ENCODE measurements at places on chromosomes 12 and 14.

DNA sequence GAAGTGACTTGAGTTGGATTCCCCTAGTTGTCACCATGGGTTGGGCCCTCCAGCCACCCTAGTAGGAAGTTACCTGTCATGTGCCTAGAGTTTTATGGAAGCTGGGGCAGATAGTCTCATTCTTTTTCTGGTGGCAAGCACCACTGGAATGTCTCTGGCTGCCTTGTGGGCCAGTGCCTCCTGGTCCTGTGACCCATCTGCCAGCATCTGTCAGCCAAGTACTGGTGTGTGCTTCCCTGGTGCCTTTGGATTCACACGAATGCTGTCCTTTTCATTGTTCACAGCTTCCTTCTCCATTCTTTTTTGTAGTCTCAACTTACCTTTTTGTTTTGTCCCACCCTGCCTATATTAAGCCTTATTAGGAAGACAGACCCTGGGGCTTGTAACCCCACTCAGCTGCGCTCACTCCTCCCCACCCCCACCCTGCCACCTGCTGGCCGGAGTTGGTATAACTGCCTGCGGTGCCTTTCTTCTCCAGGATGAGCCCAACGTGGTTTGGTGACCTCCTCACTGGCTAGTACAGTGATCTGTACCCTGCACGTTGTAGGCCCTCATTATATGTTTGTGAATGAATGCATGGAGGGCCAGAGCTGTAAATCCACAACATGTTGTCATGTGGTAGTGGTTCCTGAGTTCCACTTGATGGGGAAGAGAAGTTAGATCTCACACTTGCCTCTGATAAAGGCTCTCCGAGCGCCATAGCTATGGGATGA lies 125.7 kb downstream of the TSPAN9 start:
- DNase-seq, result peak; percentile 46

- peak; percentile 82 for DNase-seq
Observed at GRCh38 chr14:100067971-100068959, 3.0 kb downstream of the EVL start.

- no peak for DNase-seq
Observed at GRCh38 chr14:101733211-101733610, 28.3 kb upstream of the PPP2R5C start.

DNA sequence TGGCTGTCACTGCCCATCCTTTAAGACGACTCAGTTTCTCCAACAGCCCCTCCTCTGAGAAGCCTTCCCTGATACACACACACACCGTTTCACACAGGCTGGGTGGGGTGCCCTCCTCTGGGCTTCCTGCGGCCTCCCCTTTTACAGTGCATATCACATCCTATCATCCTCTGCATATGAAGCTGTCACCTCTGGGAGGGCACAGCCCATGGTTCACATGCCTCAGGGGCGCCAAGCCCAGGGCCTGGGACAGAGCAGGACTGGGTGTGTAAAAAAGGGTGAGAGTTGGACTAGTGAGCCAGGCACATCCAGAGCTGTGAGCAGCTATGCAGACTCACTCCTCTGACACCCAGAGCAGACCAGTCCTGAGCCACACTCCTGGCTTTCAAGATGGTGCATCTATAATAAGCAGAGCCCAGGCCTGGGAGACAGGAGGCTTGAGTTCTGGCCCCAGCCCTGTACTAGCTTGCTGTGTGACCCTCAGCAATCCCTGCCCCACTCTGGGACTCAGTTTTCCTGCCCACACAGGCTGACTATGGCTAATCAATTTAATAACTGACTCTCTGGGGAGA lies 62.6 kb downstream of the LGMN start:
- no peak for DNase-seq

- no peak for DNase-seq
Observed at GRCh38 chr12:52166672-52167071, 25.1 kb downstream of the KRT80 start.

DNA sequence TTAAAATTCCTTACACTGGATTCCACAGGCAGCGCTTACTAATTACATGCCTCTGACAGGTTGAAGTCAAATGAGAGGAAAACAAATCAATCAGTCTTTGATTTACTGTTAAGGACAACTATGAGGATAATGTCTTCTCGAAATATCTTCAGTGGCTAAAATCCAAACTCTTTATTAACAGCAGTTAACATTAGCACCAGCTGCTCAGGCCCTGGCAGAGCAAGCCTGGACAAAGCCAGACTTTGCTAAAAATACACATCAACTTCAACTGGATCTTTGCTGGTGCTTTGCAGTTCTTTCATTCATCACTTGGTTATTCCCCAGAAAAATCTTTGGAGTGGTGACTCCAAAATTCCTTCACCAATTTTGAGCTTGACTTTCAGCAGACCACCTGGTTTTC lies 98.7 kb downstream of the HECTD4 start:
- no peak for DNase-seq

GRCh38 chr12:6774499-6775062 lies 2.3 kb downstream of the LAG3 start:
- DNase-seq, result no peak

- no peak for DNase-seq
Observed at GRCh38 chr12:116697305-116697704, 40.6 kb downstream of the SPRING1 start.

- no peak for DNase-seq
Observed at GRCh38 chr12:92226071-92226661, 80.5 kb upstream of the BTG1 start.

DNA sequence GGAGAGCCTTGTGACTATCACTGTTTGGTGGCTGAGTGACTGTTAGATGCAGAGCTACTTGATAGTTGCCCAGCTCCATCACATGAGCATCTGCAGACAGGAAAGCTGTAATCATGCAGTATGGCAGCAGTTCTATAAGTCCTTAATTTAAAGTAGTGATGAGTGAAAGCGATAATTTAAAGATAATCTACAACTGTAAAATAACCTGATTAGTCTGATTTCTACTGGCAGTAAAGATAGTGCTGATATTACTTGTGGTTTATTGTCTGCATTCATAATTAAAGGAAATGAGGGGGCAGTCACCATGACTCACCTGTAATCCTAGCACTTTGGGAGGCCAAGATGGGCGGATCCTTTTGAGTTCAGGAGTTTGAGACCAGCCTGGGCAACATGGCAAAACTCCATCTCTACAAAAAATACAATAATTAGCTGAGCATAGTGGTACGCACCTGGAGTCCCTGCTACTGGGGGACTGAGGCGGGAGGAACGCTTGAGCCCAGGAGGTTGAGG lies 41.2 kb upstream of the PLEKHD1 start:
- DNase-seq, result no peak

DNA sequence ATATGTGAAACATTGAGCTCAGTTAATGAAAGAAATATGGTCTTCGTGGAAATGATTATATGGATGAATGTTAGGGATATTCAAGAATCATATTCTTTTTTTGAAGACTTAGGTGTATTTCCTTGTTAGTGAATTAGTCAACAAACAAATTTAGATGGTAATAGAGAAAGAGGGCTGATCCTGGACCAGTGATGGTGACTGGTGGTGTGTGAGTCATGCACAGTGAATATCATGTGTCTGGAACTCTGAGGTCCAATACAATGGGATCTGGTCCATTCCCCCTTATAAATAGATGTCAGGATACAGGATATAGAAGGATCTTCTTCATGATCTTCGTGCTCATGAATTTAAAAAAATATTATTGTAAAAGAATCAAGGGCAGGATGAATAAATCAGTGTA lies 64.4 kb upstream of the RTL1 start:
- no peak for DNase-seq

DNA sequence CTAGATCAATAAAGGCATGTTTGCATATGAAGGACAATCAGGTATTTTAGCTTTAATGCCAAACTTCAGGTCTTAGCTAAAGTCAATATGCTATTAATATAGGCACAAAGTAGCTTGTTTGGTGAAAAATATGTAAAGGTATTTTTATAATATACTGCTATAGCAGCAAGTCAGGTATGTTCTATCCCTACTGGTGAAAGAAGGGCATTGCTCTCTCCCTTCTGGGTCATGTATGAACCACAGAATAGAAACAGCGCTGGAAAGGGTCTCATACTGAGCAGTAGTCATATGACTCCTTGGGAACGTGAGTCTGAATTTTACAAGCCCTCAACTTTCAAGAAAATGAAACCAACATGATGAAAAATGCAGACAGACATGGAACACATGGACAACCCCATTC lies 314.6 kb downstream of the GRIN2B start:
- no peak for DNase-seq

GRCh38 chr12:68356060-68356695 lies 24.0 kb upstream of the MDM1 start:
- DNase-seq, result no peak

GRCh38 chr14:104078031-104078455 lies 7.5 kb upstream of the ASPG start:
- peak; percentile 77 for DNase-seq

DNA sequence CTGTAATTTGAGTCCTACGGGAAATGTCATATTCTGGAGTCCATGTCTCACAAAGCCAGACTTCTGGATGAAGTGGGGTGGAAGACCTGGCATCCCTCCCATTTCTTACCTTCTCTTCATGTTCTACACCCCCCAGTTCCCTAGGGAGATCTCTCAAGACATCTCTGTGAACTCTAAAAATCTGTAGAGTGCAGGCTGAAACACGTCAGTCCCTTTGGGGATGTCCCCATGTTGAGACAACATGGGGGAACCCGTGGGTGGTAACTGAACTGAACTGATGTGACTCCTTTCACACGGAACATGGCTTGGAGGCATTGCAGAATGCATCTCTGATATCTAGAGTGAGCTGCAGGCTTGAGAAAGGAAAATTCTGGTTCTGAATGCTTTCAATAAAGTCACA lies 15.2 kb downstream of the SERPINA12 start:
- DNase-seq, result no peak

- DNase-seq, result no peak
Observed at GRCh38 chr14:75334549-75335051, 56.0 kb downstream of the FOS start.

DNA sequence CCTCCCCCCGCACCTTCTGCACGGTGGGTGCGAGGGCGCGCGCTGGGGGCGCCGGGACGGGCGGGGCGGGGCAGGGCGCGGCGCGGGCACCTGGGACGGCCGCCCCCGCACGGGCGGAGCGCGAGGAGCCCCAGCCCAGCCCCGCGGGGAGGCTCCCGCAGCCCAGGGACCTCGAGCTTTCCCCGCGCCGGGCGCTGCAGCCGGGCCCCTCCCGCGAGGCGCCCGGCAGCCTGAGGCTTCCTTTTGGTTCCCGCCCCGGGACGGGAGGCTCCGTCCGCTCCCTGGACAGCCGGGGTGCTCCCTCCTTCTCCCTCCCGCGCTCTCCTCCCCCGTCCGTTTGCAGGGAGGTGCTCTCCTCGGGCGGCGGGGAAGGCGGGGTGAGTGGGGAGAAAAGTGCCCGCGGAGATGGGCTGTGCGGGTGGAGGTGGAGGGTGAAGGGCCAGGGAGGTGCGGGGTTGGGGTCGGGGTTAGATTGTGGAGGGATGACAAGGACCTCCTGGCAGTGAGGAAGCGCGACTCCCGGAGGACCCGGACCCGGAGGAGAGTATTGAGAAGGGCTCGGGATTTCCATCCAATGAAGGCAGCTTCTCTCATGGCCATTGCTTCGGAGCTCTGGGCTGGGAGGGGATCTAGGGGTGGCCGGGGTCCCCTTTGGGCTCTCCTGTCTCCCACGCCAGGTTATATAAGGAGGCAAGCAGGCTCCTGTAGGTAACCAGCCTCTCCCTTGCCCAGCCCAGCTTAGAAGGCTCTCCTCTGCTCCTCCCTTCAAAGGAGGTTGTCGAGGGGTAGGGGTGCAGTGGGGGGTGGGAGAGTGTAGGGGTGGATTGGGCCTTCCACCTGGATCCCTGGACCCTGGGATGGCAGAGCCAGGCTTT lies 645 bp downstream of the JDP2 start:
- DNase-seq, result peak; percentile 6

DNA sequence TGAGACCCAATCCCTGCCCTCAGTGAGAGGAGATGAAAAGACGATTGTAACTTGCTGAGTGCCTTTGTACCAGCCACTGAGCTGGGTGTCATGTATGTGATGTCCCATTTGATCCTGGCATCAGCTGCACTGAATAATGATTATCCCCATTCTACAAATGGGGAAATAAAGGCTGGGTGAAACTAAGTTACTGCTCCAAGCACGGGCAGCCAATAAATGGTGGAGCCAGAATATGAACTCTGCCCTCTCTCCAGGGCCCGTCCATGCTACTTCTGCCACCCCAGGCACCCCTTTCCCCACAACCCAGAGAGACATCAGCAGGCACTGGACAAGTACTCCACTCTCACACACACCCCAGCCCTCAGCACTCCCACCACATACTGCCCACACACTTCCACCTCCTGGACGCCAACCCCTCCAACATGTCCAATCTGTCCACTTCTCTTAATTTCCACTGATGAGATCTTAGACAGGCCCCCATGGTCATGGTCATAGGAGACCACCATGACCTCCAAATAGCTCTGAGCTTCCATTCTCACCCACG lies 115.8 kb downstream of the DICER1 start:
- DNase-seq, result no peak

- DNase-seq, result peak; percentile 47
Observed at GRCh38 chr12:70366581-70367257, 629 bp downstream of the KCNMB4 start.

DNA sequence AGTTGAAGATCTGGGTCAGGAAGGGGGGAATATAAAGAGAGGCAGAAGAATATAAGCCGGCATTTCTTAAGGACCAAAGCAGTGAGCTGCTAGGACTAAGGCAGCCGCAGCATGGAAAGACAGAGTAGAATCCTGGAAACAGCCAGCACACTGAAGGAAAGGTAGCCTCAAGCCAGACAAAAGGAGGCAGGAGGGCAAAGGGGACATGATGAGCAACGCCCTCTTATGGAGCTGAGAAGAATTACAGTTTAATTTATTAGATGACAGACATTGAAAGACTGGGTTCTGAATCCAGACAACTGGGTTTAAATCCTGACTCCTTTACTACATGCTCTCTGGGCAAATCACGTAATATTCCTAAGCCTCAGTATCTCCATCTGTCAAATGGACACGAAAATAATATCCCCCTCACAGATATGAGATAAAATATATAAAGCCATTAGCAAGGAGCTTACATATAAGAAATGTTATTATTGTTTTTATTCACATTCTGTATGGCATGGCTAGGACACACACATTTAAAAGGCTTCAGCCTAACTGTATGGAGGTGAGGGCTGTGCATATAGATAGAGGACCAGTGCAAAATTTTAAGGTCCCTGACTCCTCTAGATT lies 8.1 kb upstream of the PCED1B start:
- no peak for DNase-seq

- no peak for DNase-seq
Observed at GRCh38 chr12:2016862-2017545, 12.7 kb upstream of the DCP1B start.

GRCh38 chr14:24556756-24557155 lies 19.3 kb downstream of the CTSG start:
- no peak for DNase-seq
